DMS53 (cell line): ENCODE measurements at places on chromosomes 3 and 15.

DNA sequence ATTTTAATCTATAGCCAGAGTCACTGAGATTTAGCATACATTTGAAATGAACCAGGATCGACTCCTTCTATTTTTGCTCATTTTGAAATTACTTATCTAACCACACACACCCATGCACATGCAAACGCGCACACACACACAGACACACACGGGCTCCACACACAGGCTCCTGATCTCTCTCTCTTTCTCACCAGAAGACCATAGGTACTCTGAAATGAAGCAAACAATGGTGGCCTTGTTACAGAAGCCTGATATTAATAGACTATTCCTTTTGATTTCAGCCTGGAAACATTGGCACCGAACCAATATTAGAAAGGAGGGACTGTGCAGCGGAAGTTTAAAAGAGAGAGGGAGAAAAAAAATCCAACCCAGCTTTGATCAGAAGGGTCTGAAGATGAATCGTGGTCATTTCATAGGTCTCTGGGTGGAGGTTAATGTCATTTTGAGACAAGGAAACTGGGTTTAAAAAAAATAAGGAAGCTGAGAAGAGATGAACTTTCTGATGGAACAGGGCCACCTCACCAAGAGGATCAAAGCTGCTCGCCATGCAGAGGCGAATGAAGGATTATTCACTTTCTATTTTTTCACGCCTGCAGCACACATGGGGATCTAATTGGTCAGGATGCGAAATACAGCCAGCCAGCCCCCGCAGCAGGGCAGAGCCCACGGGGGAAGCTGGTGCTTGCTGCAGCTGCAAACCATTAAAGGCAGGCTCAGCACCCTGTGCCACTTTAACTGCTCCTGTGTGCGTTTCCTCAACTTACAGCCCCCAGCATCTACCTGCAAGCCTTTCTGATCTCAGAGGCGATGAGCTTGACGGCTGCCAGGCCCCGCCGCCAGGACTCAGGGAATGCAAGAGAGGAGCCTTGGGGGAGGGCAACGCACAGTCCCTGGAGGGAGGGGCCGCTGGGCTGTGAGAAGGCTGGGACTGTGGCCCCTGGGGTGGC lies 88.8 kb downstream of the HES1 start:
- DNase-seq: no peak

- no peak for DNase-seq
These were observed 143.6 kb upstream of the SEMA6D start for GRCh38 chr15:47573673-47574072.

GRCh38 chr3:125382298-125382697 lies 7.2 kb upstream of the ZNF148 start:
- DNase-seq: no peak

DNA sequence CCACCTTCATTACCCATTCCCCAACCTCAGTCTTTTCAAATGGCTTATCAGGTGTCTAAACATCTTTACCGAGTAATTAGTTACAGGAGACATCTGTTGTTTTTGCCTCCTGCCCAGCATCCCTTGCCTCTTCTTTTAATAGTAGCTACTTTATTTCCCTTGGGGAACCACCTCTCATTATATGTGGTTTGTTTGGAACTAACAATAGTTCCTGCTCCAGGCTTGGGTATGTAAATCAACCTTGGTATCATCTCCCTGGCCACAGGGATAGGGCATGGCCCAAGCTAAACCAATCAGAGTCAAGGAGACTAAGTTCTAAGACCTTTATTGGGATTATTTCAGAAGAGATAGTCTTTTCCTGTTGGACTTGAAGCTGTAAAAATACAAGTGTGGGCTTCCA lies 76.6 kb downstream of the ETV5 start:
- DNase-seq: no peak

DNA sequence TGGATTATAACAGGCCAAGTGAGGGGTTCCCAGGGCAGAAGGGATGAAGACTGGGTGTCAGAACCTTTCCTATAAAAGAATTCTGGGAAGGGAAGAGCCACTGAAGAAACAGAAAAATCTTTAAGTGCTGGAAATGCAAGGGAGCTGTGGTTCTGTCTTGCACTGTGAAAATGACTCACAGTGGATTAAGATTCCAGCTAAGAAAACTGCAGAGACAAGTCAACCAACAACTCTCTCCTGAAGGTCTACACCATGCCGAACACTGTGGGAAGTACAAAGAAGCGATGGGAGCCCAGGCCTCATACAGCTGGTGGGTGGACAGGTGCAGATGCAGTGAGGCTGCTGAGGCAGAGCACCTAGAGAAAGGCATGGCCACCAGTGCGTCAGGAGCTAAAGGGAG lies 27.7 kb downstream of the ZDHHC3 start:
- no peak for DNase-seq

DNA sequence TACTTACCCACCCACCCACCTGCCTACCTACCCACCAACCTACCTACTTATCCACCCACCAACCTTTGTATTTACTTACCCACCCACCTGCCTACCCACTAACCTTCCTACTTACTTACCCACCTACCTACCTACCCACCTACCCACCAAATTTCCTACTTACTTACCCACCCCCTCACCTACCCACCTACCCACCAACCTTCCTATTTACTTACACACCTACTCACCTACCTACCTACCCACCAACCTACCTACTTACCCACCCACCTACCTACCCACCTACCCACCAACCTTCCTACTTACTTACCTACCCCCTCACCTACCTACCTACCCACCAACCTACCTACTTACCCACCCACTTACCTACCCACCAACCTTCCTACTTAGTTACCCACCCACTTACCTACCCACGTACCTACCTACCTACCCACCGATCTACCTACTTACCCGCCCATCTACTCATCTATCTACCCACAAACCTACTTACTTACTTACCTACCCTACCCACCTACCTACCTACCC lies 179.6 kb downstream of the USP13 start:
- no peak for DNase-seq

- DNase-seq: no peak
These were observed 271.0 kb downstream of the PDZRN3 start for GRCh38 chr3:73353649-73354217.

DNA sequence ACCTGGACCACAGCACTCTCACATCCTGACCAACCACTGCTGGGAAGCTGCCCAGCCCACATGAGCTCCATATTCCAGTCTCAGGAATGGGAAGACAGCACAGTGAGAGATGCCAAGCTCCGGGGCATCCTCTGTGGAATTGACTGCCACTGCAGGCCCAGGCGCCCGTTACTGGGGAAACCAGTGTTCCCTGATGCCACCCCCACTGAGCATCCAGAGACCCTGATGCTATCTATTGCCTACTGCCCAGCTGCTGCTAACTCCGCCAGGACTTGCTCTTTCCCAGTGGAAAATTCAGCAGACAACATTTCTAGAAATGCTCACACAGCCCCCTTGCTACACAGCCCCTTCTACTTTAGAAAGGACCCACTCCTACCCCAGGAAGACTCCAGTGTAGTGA lies 57.6 kb downstream of the CYP19A1 start:
- no peak for DNase-seq

DNA sequence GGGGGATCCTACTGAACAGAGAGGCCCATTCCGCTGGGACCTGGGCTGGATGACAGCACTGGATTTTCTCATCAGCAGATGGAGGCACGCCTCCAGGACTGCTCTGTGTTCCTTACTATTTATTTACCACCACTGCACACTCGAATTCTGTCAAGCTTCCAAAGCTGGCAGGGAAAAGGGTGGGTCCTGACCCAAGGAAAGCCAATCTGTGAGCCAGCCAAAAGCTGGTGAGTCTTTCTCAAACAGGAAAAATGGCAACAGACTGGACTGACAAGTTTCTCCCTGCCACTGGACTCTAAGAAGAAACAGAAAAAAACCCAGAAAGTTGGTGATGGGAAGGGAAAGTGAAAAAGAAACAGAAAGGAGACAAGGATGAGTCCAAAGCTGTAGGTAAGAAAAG lies 37.8 kb downstream of the CD47 start:
- no peak for DNase-seq

GRCh38 chr15:40982855-40983254 lies 29.6 kb downstream of the CHAC1 start:
- no peak for DNase-seq

DNA sequence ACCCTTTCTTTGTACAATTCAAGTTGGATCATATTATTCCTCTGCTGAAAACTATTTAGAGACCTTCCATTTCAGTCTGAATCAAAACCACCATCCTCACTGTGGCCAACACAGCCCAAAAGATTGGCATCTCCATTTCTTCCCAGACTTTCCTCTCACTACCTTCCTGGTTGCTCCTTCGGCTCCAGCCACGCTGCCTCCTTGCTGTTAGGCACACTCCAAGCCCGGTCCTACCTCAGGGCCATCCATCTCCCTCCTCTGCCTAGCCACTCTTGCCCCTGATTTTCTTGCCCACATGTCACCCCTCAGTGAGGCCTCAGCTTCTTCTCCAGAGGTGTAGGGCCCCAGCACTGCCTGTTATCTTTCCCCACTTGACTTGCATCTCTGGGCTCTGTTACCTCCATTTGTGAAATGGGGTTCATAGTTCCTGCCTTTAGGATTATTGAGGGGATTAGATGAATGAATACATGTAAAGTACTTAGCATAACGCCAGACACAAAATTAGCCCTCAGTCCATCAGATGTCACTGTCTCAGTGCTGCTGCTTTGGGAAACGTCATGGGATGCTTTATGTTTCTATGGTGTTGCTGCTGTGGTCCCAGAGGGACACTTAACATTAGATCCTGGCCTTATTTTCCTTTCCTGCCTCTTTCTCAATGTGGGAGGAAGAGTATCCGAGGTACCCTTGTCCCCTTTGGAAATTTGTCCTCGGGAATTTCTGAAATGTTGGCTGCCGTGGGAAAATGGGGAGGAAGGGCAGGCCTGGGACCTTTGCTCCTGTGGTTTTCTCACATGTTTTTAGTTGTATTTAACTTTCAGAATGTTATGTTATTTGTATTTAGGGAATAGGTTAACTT lies 31.3 kb downstream of the SNRK start:
- DNase-seq: no peak

DNA sequence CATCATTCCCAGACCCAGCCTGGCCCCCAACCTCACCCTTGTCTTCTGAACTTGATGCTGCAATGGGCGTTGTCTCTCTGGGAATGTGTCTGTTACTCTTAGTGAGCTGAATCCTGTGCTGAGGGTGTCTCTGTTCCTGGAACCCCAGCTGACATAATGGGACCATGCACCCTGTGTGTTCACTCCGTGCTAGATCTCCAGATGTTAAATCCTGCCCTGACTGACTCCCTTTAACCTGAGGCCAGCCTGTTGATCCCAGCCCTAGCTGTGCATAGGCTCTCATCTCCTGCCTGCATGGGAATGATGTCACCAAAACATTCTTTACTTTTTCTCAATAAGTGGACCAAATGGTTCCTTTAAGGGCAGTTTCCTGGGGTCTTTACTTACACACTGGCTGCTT lies 48.0 kb upstream of the UMPS start:
- DNase-seq: no peak

GRCh38 chr3:182241766-182242488 lies 530.2 kb downstream of the SOX2 start:
- DNase-seq: no peak

- DNase-seq: no peak
These were observed 57.6 kb upstream of the BBX start for GRCh38 chr3:107465064-107465631.
